ENCODE measurements at places on chromosomes 6 and 20.

DNA sequence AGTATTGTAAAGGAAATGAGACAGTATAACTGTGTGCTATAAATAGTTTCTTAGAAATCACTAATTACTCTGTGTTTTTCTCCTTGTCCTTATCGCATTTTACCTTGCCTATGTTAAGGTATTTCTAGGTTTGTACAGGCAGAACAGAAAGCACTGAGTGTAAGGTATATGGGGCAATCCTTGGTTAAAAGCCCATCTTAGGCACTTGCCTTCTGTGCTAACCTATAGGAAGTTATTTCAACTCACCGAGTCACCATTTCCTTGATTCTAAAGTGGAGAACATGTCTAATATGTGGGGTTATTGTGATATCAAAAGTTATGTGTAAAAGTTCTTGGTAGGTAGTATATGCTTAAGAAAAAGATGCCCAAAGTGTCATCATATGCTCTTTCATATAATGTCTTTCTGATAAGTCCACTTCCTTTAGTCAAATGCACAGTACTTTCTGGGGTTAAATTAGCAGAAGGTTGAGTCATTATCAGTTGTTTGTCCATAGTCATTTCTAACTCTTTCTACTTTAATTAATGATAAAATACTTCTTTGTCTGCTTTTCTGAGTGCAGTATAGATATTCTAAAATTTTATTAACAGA lies 276.4 kb downstream of the UTRN start:
- no peak for DNase-seq

DNA sequence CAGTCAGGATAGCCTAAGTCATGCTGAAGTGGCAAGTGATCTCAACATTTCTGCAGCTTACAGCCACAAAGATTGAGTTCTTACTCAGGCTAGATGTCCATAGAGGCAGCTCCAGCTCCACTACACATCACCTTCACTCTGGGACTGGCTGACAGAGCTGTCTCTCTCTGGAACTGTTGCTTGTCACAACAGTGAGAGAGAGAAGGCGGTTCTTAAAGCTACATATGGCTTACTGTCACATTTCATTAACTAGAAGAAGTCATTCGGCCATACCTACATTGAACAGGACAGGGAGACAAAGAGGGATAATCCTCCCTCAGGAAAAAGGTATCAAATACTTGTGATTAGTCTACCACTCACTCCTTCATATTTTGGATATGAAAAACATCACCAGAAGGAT lies 914.9 kb upstream of the FLRT3 start:
- no peak for DNase-seq

DNA sequence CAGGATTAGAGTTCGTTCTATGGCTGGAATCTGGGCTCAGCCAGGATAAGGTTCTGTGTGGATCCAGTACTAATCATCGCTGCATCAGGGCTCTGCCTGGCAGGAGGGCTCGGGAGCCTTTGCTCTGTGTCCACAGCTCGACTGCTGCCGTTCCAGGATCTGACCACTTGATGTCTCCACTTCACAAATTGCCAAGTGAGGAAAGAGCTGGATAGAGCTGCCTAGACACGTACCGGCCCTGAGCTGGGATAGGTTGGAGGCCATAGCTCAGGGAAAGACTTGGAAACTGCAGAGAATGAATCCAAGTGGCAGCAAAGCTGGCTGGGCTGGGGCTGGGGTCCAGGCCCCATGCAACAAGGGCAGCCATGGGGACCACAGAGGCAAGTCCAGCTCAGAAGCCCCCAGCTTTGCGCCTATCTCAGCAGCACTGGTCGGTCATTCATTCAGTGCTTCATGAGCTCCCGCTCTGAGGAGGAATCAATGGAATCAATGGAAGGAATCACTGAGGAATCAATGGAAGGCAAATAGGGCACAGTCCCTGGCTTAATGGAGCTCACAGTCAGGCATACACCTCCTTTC lies 38.0 kb upstream of the TOP1 start:
- DNase-seq, result peak; percentile 76

- DNase-seq, result peak; percentile 57
Observed at GRCh38 chr6:134317471-134318131, at the start of gene SGK1. TSS of gene SGK1 (minus strand) at chr6:134318112. CDS start at chr6:134317460, 652 bp downstream.

GRCh38 chr6:42556462-42556861 lies 7.4 kb upstream of the UBR2 start:
- DNase-seq, result no peak

DNA sequence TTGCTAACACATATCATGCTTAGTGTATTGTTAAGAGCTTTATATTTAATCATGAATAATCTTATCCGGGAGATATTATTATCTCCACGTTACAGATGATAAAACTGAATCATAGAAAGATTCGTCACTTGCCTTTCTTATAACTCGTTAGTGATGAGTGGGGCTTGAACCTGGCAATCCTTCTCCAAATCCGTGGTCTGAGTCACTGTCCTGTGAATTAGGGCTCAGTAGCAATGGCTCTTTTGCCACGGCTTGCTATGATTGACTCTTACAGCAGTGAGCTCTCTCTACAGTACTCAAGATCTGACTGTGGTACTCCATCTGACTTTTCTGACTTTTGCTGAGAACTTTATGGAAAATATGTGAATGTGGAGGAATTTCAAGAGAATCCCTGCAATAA lies 246.9 kb downstream of the PACRG start:
- no peak for DNase-seq

- no peak for DNase-seq
Observed at GRCh38 chr6:123000244-123000770, 4.3 kb downstream of the CLVS2 start.

DNA sequence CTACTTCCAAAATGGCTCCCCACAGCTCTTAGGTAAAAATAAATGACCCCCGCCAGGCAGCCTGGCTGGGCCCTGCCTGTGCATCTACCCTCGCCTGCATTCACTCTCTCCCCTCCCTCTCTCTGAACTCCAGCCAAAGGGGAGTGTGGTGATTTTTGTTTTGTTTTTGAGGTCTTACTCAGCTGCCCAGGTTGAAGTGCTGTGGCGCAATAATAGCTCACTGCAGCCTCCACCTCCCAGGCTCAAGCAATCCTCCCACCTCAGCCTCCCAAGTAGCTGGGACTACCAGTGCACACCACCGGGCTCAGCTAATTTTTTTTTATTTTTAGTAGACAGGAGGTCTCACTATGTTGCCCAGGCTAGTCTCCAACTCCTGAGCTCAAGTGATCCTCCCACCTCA lies 15.8 kb downstream of the NFATC2 start:
- DNase-seq, result no peak

GRCh38 chr6:113351173-113351834 lies 505.8 kb upstream of the MARCKS start:
- DNase-seq, result no peak

DNA sequence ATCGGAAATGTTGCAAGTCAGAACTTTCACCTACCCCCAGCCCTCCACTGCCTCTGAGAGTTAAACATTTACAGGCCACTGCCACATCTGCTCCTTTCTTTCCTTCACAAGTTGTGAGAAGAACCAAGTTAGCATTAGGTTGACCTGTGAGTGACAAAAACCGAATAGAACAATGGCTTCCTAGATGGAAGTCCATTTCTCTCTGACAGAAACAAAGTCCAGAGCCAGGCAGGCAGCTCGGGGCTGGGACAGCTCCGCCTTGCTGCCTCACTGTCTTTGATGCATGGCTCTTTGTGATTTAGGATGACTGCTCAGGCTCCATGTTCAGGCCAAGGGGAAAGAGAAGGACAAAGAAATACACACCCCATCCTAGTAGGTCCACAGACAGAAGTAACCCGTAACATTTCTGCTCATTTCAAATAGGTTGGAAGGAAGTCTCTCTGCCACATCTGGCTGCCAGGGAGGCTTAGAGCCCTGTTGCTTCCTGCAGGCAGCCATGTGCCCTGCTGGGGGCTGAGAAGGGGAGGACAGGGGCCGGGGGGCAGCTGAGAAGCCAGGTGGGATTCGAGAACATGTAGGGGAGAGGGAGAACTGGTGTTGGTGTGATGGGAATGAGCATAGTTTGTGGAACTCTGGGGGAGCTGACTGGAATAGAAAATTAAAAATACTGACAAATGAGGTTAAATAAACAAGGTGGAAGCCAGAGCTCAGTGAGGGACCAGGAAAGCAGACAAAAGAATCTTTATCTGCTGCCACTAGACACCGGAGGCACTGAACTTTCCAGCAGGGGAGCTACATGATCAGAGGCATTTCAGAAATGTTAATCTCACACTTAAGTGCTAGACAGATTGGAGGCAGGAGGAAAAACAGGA lies 19.5 kb upstream of the IER3 start:
- no peak for DNase-seq

- DNase-seq, result peak; percentile 45
Observed at GRCh38 chr20:24701668-24702067, 232.2 kb downstream of the SYNDIG1 start.

DNA sequence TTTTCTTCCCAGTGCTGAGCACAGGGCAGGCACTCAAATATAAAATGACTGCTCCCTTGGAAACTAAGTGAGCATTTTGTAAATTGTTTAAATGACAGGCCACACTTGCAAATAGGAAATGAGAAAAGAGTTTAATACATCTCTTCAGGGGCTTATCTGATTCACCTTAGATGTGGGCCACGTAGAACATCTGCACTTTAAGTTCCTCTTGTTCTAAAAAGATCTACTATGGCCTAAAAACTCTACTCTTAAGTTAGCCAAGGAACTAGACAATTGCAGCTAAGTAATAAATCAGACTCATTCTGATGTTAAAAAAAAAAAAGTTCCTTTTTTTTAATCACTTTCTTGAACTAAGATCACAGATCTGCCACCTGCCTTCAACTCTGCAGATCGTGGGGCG lies 126.3 kb downstream of the KIF16B start:
- DNase-seq, result no peak

GRCh38 chr20:25243416-25243979 lies 4.4 kb upstream of the PYGB start:
- DNase-seq, result no peak

DNA sequence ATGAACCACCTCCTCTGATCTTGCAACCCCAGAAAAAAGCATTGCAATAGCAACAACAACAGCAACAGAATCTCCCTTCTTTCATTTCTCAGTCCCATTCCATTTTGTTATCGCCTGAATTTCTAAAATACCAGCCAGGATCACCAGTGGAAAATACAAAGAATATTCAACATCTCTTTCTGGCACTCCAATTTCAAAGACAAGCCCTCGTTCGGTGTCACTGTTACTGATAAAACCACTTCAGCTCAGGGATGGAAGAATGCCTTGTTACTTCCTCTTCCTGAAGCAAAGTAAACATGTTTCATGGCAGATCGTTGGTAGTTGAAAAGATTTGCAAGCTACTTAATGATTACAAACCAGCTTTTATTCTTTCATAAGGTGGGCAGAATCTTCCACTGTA lies 94.0 kb upstream of the SPTLC3 start:
- no peak for DNase-seq

DNA sequence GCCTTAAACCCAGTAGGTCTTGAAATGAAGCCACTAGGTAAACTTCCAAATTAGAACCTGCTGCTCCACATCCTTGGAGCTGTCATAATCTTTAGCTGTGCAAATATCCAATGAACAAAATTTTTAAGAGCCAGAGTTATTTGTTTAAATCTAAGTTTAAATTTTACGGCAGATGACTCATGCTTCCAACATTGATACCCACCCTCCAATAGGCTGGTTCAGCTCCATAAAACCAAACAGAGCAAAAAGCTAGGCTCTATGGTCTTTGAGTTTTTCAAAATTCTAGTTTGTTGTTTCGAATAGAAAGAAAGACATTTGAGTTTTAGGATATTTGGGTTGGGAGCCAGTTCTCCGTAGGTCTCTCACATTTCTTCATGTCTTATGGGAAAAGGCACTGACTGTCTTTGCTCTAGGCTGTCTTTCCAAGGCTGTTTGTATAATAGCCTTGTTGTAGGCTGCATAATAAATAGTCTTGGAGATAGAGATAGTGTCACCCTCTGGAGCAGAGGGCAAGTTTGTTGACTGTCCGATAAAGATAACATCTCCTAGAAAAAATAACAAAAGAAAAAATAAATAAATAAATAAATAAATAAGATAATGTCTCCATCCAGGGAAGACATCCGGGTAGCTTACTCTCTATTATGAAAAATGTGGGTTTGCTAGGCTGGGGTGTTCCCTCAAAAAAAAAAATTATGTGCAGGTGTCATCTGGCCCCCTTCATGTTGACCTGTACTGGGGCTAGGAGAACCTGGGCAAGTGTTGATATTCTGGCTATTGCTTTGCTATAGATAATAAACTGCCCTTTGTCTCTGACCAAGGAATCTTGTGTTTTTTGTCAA lies 36.5 kb downstream of the SLC2A12 start:
- DNase-seq, result no peak

DNA sequence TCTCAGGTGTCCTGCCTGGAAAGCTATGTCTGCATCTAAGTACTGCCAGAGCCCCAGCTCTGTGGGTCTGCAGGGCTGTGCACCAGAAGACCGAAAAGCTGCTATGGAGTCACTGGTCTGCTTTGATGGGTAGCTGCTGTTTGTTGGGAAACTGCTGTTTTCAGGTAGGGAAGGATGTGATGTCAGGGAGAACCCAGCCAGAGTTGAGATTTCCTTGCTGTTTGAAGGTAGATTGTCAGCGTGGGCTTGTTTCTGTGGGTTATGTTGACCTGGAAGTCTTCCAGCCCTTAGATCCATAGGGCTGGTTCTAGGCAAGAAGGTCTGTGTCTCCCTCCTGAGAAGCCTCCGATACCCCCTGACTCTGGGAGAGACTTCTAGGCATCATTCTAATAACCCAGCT lies 12.2 kb upstream of the SHLD1 start:
- DNase-seq, result no peak

DNA sequence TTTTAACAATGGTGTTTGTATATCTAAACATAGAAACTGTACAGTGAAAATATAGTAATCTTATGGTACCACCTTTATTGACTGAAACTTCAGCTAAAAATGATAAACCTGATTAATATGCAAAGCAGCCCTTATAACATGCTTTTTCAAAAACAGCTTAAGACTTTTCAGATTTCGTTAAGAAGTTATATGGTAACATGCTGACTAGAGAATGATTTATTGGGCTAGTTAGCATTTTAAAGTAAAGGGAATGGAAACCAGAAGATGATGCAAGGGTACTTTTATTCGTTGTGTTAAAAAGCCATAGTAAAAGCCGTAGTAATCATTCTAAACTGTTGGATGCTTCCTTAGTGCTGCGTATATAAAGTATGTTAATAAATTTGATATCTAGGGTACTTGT lies 50.5 kb downstream of the CBFA2T2 start:
- DNase-seq, result no peak

DNA sequence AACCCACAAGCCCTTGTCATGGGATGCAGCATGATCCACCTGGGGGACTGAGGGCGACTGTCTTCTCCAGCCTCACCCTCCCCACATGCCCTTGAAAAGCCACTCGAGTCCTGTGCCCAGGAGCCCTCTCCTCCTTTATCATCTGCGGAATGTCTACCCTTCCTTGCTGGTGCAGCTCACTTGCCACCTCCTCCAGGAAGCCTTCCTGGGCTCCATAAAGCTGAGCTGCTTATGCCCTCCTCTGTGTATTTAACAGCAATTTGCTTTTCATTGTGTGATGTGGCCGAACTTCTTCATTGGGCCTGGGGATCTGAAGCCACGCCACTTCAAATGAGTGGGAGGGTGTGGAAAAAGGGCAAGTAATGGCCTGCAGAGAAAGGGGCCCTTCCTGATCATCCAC lies 17.8 kb upstream of the RBPJL start:
- no peak for DNase-seq

GRCh38 chr6:165877773-165878172 lies 214.7 kb upstream of the PDE10A start:
- DNase-seq, result no peak

GRCh38 chr20:12570371-12570770 lies 438.4 kb upstream of the SPTLC3 start:
- DNase-seq, result peak; percentile 59
